Nucleus accumbens (tissue), 56 donors: ENCODE measurements at places on chromosomes 3 and 15.

DNA sequence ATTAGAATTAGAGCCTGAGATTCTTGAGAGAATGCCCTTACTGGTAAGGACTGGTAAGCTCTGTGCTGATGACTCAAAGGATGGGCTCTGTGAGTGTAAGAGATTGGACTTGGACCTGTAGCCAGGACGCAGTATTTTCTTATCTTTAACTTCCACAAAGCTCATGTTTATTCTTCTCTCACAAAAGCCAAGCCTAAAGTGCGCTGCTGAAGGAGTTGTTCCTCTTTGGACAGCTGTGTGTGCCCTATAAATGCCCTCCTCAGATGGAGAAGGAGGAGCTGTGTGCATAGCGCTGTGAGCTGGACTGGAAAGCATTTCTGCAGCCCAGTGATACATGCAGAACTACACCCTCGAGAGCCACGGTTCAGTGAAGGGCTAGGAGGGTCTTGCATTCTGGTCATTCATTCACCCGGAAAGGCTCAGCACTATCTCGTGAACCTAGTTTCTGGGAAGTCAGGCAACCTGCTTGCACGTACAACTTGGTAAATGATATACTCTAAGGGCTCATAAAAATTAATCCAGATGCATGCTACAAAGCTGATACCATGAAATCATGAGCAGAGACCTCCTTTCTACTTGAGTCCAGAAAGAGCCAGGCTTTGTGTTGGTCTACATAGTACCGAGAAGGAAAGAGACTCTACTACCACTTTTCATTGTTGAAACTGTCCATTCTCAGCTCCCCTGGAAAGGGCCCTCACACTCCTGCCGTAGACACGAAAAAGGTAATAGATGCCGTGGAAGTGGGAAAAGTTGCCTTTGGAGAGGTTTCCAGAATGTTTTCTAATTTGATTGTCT, 103.0 kb upstream of the TBL1XR1 start:
- DNase-seq, result no peak

GRCh38 chr15:98841419-98841970, 166.1 kb downstream of the PGPEP1L start:
- DNase-seq, result no peak

GRCh38 chr15:68232449-68232848, 2.9 kb upstream of the CLN6 start:
- DNase-seq, result no peak

DNA sequence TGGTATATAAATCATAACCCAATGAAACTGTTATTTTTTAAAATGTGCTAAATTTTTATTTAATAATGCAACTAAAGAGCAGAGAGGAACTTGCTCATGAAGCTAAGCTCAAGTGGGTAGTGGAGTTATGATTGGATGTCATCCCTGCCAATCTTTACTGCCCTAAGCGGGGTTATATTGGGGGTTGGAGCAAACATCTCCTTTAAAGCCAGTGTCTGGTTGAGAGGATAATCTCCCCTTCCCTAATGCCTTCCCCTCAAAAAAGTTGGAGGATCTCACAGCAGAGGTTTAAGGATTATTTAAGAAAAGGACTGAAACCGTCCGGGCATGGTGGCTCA, 32.1 kb upstream of the CLASP2 start:
- no peak for DNase-seq

DNA sequence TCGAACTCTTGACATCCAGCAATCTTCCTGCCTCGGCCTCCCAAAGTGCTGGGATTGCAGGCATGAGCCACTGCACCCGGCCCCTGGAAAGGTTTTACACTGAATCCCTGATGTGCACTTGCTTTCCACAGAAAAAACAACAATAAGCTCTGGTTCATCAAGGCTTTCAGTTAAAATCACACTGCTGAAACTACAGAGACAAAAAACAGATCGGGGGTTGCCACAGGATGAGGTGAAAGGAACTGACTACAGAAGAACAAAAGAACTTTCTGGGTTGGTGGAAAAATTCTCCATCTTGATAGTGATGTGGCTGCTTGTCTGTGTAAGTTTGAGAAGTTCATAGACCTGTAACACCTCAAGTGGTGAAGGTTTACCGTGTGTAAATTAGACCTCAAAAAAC, 2.9 kb downstream of the RAB43 start:
- DNase-seq, result no peak

DNA sequence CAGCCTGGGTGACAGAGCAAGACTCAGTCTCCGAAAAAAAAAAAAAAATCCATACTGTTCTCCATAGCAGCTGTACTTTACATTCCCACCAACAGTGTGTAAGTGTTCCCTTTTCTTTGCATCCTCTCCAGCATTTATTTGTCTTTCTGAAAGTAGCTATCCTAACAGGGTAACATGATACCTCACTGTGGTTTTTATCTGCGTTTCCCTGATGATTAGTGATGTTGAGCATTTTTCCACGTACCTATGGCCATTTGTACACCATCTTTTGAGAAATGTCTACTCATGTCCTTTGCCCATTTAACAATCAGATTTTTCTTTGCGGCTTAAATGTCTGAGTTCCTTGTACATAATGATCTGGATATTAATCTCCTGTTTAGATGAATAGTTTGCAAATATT, 119.3 kb downstream of the RFX7 start:
- DNase-seq, result no peak

DNA sequence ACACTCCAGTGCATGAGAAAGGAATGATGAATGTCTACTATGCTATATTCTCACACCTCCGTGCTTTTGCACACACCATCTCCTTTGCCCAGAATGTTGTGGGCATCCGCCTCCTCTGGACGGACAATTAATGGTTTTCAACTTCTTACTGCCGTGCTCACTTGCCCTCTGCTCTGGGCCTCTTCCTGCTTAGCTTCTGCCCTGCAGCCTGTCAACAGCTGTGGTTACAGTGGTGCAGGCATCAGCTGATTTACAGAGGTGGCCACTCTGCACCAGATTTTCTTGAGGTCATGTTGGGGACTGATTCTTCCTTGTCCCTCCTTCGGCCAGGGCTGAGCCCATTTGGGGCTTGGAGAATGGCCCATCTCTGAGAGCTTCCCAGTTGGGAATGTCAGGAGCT, 56.5 kb upstream of the TMEM115 start:
- no peak for DNase-seq
